ENCODE measurements at places on chromosomes 16 and 17. TPM values are rescaled to one million over a fixed set of nuclear protein-coding genes. Genes with fewer than 3 reads are reported as not detected.

Gene SGSH
- total RNA-seq = 30.3 TPM

DNA sequence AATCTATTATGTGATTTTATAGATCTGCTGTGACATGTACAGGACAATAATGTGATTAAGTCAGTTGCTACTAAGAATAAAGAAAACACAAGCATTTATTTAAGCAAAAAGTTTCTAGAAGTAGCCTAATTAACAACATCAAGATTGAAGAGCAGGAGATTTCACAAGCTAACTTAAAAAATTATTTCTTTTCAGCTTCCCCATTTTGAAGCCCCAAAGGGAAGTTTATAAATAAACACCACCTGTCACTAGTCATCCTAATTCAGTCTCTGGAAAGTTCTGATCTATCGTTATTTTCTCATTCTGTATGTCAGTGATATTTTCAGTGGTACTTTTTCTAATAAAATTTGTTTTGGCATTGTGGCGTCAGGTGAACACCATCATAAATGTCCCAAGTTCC lies 8.3 kb downstream of the CAPNS2 start:
- no peak for DNase-seq

DNA sequence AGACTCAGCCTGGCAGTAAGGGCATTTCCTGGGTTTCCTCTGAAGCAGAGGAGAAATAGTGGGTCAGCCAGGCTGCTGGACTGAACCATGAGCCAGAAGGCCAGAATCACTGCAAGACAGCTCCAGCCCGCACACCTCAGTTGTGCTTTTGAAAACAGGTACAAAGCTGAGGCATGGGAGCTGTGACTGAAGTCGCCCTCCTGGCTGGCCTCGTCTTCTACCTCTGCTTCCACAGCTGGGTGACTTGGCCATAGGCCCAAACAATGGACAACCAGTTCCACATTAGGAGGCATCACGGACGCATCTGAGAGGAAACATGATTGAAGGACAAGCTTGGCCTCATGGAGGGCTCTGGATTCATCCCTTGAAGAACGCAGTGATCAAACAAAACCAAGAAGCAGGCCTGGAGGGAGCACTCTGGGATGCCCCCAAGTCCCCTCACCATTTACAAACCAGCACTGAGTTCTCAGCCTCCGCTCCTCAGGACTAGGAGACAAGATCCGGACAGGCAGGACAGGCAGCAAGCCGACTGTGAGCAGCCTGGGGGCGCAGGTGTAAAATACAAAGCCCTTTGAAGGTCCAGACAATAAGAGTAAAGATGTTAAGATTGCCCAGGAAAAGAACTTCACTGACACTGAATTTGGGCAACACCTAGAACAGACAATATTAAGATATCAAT lies 68.7 kb downstream of the N4BP1 start:
- DNase-seq = no peak

- DNase-seq = no peak
Observed at GRCh38 chr17:45438931-45439610, 6.4 kb upstream of the ARHGAP27 start.

- peak; percentile 18 for DNase-seq
Observed at GRCh38 chr17:78124081-78124835, 4.3 kb downstream of the TMC6 start.

DNA sequence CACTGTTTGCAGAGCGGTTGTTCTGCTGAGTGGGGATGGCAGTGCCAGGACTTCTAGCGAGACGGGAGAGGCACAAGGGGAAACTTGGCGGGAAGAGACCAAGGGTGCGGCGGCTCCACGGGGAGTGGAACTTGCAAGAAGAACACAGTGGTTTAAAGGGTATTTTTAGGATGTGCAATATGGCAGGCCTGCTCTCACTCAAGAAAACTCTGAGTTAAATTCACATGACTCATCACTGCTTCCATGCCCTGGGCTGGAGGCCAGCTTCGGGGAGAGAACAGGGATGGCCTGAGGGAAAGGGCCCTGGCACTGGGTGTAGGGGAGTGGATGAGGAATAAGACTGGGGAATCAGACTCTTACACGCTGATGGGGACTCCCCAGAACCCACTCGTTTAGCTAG lies 13.3 kb upstream of the CD300LD start:
- DNase-seq = no peak

DNA sequence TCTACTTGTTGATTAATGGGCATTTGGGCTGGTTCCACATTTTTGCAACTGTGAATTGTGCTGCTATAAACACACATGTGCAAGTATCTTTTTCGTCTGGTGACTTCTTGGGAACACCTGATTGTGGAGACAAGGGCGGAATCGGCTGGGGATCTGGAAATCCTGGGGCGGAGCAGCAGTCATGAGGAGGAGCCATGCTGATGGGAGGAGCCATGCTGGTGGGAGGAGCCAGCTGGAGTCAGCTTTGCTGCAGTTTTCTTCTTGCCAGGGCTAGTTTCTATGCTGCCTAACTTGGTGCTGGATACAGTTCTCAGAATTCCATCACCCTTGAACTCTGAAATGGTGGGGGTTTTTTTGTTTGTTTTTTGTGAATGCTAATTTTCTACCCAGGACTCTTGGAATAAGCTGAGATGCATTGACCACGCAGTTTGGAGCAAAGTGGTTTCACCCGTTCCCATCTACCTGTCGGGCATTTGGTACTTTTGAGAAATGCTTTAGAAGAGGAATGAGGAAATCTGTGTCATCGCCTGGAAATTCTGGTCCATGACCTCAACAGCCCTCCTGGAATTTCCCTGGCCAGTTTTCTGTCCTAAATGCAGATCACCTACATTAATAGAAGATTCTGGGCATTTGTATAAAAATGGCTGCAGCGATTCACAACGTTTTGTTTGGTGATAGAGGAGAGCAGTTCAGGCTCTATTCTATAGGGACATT lies 217.4 kb upstream of the ZFHX3 start:
- no peak for DNase-seq

Gene UMOD
- not detected for total RNA-seq

DNA sequence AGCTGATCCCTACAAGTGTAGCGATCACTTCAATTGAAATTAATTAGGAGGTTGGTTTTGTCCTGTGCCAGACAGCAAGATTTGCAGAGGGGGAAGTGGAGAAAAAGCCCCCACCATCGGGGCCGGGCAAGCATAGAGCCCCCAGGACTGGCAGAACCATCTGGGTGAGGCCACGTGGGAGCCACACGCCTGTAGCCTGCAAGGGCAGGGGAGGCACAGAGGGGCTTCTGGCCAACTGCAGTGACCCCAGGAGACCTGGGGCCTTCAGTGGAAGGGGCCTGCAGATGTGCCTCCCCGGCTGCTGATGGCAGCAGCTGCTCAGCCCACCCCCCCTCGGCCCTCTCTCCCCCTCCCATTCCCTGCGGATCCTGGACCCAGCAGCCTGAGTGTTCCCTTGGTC lies 54.1 kb downstream of the BAHCC1 start:
- no peak for DNase-seq

DNA sequence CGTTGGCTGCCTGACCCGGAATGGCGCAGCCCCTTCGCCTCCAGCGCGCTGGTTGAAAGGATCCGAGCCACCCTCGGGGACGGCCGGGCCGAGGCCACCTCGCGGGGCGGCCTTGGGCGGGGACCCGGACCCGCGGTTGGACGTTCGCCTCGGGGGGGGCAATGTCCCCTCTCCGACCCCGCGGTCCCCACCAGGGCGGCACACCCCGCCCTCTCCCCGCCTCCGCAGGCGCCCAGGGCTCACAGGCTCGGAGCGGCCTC lies 1.0 kb upstream of the SOX8 start:
- DNase-seq = no peak

DNA sequence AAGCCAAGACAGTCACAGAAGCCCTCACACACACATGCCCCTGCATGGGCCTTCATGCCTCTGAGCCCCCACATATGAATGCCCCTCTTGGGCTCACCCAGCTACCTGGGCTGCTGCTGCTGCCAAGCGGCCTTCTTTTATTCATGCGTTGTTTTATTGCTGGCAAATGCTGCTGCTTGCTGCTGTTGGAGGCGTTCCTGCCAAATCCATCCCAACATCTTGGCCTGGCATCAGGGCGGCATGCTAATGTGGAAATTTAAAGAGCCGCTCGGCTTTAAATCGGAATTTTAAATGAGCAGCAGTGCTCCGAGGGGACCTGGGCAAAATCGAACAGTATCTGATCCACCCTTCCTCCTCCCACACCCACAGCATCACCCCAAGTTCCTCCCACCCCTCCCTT lies 39.0 kb downstream of the NEUROD2 start:
- no peak for DNase-seq

DNA sequence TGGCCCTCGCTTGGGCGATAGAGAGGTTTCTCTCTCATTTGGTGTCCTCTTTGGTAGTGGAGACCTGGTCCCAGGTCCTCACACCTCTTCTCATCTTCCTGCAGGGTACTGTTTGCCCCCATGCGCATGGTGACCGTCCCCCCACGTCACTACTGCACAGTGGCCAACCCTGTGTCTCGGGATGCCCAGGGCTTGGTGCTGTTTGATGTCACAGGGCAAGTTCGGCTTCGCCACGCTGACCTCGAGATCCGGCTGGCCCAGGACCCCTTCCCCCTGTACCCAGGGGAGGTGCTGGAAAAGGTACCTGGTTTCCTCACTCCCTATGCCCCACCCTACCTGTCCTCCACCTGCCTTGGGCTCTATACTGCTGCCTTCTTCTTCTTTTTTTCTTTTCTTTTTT lies 10.5 kb downstream of the MVP start:
- DNase-seq = no peak

DNA sequence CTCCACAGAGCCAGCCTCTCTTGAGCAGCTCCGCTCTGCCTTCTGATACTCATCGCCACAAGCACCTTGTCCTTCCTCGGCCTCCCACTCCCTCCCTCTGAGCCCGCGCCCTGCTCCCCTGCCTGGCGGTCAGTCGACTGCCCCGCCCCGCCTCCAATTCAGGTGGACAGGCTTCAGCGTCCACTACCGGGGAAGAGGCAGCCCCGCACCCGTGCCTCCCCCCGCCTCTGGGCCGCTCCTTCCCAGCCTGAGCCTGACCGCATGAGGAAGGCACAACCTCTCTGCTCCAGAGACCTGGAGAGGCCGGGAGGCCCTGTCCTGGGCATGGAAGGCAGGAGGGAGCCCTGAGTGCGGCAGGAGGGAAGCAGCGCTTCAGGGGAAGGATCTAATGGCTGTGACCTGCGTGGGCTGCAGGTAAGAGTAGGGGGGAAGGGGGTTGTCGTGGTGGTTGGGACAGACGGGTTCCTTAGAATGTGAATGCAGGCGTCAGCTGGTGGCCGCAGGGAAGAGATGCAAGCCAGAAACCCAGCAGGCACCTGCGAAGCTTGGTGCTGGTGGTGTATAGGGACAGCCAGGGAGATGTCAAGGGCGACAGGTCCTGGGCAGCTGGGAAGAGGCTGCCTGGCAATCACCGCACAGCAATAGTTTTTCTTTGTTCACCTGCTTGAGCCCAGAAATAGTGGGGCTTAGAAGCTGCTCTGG lies 3.0 kb upstream of the SLC6A4 start:
- no peak for DNase-seq

DNA sequence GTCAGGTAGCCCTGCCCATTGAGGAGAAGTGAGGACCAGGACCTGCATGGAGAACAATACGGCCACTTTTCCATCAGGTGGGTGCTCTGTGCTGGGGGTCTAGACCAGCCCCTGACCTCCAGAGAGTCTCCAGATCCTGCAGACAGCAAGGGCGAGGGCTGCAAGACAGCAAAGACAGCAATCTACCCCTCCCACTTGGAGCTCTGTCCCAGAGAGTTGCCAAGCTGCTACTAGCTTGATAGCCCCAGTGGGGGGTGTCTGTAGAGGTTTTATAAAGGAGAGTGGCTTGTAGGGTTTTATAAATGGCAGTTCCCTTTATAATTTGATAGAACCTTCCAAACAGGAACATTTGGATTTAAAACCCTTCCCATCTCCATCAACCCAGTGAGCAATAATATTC lies 16.7 kb upstream of the SLFN11 start:
- DNase-seq = no peak

DNA sequence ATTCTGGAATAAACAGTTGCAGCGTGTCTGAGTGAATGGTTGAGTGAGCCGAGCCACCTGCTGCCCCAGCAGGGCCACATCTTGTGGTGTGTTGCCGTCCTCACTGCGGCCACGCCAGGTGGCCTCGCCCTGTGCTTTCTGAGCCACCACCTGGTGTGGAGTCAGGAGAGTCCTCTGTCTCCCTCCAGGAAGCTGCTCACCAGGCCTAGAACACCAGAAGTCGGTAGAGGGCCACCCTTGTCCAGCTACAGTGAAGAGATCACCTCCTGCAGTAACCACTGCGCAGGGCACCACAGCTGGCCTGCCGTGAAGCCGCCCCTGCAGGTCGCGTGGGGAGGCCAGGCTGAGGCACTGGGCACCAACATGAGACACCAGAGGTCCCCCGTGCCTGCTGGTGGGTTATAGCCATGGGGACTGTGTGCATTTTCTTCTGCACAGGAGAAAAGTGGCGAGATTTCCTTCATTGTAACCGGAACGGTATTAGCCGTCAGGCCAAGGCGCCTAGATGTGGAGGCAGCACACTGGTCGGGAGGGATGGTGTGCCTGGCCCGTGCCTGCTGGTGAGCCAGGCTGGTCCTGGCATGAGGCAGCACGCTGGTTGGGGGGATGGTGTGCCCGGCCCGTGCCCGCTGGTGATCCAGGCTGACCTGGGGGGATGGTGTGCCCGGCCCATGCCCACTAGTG lies 28.9 kb upstream of the FOXK2 start:
- DNase-seq = no peak

- DNase-seq = peak; percentile 95
Observed at GRCh38 chr17:79991140-79991923, 44.3 kb downstream of the TBC1D16 start.
